ENCODE measurements at places on chromosomes 4 and X.

GRCh38 chrX:48083706-48084105 is 12.3 kb upstream of the ZNF630 start:
- no peak for DNase-seq

DNA sequence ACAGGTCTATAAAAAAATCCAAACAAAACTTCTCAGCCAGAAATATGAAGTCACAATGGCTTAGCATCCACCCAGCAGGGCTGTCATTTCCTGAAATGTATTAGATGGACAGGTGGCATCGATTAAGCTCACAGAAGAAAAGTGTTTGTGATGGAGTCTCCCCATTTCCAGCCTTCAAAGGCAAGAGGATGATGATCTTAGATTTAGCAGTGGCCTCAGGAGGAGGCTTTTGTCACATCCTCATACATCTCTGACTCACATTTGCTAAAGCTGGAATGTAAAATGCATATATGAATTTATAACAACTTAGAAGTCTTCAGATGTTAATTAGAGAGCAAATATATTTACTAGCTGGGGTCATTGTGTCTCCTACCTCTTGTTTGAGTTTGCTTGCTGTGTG is 441.9 kb downstream of the SPRY1 start:
- DNase-seq = no peak

- DNase-seq = no peak
These were observed 66.4 kb upstream of the C4orf54 start for GRCh38 chr4:99724067-99724466.

GRCh38 chr4:102501447-102501696 is 213 bp downstream of the NFKB1 start:
- no peak for DNase-seq

- no peak for DNase-seq
These were observed 384.0 kb downstream of the TMA16 start for GRCh38 chr4:163878336-163879121.

- DNase-seq = no peak
These were observed 20.5 kb upstream of the TSR2 start for GRCh38 chrX:54419559-54420302.

GRCh38 chrX:66163447-66163846 is 600 bp upstream of the HEPH start:
- DNase-seq = no peak

- DNase-seq = no peak
These were observed 627.8 kb downstream of the ADGRL3 start for GRCh38 chr4:61827907-61828391.

GRCh38 chr4:149716728-149717127 is 98.9 kb downstream of the IQCM start:
- DNase-seq = no peak

DNA sequence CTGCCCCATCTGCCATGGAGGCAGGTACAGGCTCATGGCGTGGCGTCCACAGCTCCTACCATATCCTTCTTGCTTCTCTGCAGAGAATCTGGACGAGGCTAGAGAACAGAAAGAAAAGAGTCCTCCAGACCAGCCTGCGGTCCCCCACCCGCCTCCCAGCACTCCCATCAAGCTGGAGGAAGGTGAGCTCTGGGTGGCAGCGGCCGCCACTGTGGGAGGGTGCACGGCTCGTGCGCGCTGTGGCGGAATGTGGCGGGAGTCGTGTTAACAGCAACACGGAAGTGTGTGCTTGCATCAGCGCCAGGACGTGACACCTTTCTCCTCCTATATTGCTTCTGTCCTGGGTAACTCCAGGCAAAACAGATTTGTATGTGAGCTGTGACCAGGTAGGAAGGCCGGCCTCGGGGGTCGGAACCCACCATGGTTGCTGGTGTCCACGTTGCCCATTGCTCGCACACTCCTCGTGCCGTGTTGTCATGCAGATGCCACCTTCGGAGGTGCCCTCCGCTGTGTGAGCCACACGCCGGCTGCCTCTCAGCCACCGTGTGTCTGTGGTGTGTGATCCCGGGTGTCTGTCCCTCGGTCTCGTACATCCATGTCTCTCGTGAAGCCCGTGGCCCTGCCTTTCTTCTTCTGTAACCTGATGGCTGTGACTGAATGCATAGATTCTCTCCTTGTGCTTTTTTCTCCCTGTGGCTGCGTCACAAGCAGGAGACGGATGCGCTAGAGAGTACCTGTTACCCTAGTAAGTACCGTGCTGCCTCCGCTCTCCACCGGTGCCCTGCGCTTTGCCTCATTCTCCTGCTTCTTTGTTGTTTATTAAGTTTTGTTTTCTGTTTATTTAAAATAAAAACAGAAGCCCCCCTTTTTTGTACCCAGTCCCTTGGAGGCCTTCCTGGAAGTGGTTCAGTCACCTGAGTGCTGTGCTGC is 37.0 kb downstream of the NOP14 start:
- no peak for DNase-seq

GRCh38 chrX:122439831-122440230 is 744.2 kb upstream of the GRIA3 start:
- no peak for DNase-seq

- peak; percentile 19 for DNase-seq
These were observed 763.5 kb upstream of the FRG1 start for GRCh38 chr4:189177130-189177529.

- no peak for DNase-seq
These were observed 120.8 kb downstream of the SMIM20 start for GRCh38 chr4:26034849-26035248.

DNA sequence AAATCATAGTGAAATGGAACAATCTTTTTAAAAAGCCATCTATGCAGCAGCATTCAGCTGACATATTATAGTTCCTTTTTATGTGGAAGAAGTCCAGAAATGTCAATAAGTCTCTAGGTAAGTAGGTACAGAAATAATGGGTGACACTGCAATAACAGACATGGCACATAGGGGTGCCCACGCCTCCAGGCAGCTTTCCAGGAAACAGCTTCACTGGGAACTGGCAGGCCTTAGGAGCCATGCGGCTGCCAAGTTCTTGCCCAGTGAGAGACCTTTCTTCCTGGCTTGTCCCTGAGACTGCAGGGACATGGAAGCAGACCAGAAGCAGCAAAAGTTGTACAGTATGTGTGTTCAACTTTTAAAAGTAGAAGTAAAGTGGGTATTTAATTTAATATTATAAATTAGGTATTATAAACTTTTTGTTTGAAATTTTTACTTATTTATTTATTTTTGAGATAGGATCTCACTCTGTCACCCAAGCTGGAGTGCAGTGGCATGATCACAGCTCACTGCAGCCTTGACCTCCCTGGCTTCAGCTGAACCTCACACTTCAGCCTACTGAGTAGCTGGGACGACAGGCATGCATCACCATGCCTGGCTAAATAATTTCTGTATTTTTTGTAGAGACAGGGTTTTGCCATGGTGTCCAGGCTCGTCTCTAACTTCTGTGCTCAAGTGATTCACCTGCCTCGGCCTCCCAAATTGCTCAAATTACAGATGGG is 12.1 kb upstream of the ETNPPL start:
- peak; percentile 3 for DNase-seq

GRCh38 chrX:148043271-148043855 is 62.2 kb downstream of the FMR1NB start:
- DNase-seq = no peak

GRCh38 chrX:79524642-79525041 is 157.5 kb upstream of the ITM2A start:
- DNase-seq = no peak

GRCh38 chr4:123386609-123387008 is 10.0 kb upstream of the SPRY1 start:
- DNase-seq = no peak

- no peak for DNase-seq
These were observed 148.9 kb upstream of the RBPJ start for GRCh38 chr4:26171941-26172340.

DNA sequence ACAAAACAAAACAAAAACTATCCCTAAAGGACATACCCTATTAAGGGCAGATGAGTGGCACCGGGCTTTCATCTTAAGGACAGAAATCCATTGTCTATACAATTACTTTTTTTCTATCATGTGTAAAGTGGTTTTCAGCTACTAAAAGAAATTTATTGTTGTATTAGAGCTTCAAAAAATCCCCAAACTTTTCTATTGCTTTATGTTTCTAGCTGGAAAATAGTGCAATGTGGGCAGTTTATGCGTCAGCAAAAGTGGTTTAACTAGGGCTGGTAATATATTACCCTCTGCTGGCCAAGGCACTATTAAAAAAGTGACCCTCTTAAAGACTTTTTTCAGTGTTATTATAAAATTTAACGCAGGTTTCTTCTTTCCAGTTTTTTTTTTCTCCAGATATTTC is 15.5 kb upstream of the GPR82 start:
- DNase-seq = no peak

- DNase-seq = no peak
These were observed 975 bp downstream of the KCNE5 start for GRCh38 chrX:109623997-109624396.

GRCh38 chr4:81786063-81786763 is 314.5 kb upstream of the RASGEF1B start:
- DNase-seq = no peak

DNA sequence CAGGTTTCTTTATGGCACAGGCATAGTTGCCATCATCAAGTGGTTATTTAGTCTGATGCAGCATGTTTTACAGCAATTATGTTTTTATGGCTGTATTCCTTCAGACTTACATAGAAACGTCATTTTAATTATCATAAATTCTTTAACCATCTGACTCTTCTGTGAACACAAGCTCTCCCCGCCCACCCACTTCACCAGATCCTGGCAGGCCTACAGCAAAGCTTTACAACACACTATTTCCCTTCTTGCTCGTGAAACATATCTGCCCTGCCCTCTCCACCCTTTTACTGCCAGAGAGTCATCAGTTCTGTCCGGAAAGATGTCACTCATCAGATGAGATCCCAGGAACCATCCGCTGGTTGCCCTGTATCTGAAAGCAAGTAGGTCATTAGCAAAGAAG is 120.5 kb downstream of the HS6ST2 start:
- no peak for DNase-seq

- DNase-seq = no peak
These were observed 30.3 kb downstream of the NFKB1 start for GRCh38 chr4:102531462-102531861.

DNA sequence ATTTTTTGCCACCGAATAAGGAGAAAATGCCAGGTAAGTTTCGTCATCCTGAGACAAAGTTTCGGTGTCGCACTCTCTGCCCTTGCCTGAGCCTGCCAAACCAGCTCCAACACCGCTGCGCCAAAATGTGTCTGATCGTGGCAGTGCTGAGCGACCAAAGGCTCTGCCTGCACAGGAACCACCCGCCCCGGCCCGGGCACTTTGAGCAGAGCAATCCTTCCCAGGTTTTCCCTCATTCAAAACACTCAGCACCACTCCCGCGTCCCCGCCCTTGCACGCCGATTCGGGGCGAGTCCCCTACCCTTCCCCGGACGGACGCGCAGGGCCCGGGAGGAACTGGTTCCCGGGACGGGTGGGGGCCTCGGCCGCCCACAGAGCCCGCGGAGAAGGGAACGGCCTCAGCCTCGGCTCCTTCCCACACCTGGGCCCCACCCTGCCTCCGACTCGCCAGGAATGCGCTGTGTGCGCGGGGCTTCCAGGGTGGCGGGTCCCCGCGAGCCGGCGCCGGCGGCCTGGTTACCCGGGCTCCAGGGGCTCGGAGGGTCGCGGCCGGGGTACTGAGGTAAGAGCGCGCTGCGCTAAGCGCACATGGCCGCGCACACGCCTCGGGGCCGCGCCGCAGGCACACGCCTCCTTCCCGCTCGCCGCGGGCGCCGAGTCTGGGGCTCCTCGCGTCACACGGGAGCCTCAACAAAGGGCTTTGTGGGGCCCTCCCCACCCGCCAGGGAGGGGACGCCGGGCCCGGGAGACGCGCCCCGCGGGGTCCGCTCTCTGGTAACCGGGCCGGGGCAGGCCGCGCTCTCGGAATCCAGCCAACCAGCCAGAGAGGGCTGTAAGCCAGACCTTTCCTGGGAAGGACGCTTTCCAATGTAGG is at the start of gene C4orf36:
Gene C4orf36 (minus strand): TSS at position 661 of the 874 bp plus-strand sequence. CDS start 902 bp downstream, outside the sequence.
- DNase-seq = peak; percentile 66

DNA sequence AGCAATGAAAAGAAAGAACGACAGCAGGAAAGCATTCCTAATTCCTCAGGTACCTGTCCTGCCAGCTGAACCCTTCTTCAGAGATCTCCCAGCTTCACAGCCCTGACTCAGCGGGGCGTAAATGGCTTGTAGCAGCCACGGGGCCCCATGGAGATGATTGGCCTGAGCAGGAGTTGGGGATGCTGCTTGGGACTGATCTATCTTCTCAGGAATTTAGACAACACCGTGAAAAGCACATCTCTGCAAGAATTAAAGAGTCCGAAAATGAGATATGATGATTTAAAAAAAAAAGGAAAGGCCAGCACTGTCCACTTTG is 22.5 kb upstream of the SLC25A4 start:
- DNase-seq = no peak

GRCh38 chr4:81786766-81787165 is 315.1 kb upstream of the RASGEF1B start:
- no peak for DNase-seq

DNA sequence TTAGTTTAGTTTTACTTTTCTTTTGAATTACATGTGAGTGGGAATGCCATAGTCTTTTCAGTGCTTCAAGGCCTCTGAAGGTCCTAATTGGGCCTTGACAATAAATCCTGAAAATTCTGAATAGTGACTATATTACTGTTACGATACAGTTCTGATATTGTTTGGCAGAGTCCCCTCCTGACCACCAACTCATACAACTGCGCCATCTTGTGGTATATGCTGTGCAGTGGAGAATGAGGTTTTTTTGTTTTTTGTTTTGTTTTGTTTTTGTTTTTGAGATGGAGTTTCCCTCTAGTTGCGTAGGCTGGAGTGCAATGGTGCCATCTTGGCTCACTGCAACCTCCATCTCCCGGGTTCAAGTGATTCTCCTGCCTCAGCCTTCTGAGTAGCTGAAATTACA is 56.6 kb upstream of the CHRDL1 start:
- DNase-seq = no peak

DNA sequence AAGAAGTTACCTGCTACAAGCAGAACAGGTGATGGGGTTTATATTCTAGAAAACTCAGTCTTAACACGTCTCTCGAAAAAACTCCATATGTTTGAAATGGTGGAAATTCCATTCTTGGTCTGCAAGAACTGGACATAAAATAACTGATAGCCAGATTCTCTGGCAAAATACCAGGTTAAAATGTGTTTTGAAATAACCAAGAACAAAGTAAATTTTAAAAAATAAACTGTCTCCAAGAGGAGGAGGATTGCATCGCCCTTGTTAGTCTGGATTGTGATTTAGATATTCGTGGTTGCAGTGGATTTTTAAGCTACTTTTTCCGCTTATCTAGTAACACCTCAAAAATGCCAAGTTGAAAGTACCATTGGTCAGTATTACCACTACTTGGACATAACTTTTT is 40.8 kb downstream of the CENPU start:
- no peak for DNase-seq

GRCh38 chr4:83810428-83810827 is 274.5 kb downstream of the GPAT3 start:
- DNase-seq = no peak

- DNase-seq = no peak
These were observed 33.2 kb upstream of the ARMCX4 start for GRCh38 chrX:101452056-101452455.

GRCh38 chr4:89242864-89243732 is 64.5 kb downstream of the GPRIN3 start:
- DNase-seq = no peak
